T-cell (primary cell): ENCODE measurements at places on chromosomes 1 and 21.

GRCh38 chr1:104238991-104239390 is 489.3 kb downstream of the AMY1C start:
- DNase-seq = no peak
- no peaks in the 10 kb centered on the region for H3K36me3 ChIP-seq
- no peak overlapping the region for H3K27ac ChIP-seq
- no peaks in the 10 kb centered on the region for H3K4me1 ChIP-seq

DNA sequence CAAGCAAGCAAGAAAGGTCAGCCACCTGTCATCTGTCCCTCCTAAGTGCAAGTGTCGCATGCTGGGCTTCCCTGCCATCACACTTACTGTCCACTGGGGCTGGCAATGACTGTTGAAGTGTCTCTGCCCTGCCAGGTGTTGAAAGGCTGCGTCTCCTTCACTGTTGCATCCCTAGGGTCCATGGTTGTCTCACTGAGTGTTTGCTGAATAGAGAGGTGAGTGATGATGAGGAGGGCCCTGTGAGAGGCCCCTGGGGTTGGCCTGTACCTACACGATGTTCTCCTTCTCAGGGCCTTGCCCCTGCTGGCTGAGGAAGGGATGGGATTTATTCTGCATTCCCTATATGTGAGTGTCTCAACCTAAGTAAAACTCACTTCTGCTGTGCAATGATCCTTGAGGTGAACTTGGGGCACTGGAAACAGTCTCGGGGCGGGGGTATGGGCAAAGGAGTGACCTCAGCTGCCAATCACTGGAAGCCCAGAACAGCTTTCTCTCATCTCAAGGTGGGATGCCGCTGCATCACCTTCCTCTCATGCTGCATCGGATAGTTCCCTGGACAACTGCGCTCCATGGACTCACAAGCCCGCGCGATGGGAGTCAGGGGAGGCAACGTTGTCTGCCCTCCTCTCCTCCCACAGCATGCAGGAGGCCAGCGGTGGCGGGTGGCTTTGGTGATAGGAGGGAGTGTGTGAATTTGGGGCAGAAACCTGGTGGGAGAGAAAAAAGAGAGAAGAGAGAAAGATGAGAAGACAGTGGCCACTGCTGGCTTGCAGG is 35.8 kb upstream of the SOX13 start:
- H3K4me1 ChIP-seq = no peaks in the 10 kb centered on the region
- H3K27ac ChIP-seq = no peak overlapping the region
- no peak overlapping the region for H3K4me3 ChIP-seq

DNA sequence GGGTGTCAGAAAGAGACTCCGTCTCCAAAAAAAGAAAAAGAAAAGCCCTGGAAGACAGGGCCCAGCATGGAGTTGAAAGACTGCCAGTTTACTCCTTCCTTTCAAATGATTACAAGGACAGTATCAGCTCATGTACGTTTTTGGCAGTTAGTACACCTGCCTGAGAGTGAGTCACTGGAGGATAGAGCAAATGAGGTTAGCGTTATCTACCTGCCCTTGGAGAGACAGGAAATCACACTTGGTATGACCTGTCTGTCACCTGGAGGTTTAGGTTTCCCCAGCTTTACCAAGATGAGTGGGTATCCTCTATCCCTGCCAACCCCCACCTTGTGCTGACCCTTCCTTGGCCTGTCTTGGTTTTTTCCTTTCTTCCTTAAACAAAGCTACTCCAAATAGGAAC is 96.8 kb upstream of the BMP8A start:
- no peak for DNase-seq
- no peaks in the 10 kb centered on the region for H3K36me3 ChIP-seq
- H3K27ac ChIP-seq = no peak overlapping the region
- H3K4me3 ChIP-seq = no peak overlapping the region

DNA sequence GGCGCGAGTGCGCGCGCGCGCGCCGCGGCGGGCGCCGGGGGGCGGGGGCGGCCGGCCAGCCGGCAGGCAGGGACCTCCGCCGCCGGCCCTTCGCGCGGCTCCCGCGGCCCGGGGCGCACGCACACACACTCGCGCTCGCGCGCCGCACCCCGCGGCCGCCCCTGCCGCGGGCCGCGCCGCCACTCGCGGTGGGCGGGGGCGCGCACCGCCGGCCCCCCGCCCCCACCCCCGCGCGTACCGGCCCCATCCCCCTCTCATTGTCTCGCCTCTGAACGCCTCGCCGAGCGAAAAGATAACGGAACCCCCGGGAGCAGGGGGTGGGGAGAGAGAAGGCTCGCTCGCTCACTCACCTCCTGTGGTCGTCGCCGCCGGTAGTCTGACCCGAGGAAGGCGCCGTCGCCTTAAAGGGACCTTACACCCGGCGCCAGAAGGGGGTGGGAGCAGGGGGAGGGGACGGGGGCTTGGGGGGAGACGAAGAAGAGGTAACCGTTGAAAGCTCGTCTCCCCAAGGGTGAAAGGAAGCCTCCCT is 428 bp downstream of the POGZ start:
- peak overlapping the region; percentile 88 for H3K27ac ChIP-seq
- no peaks in the 10 kb centered on the region for H3K36me3 ChIP-seq
- H3K27me3 ChIP-seq = peaks cover 4% of the 10 kb centered on the region
- peak; percentile 53 for DNase-seq
- peaks cover 5% of the 10 kb centered on the region for H3K4me1 ChIP-seq

- H3K4me3 ChIP-seq = no peak overlapping the region
- H3K36me3 ChIP-seq = no peaks in the 10 kb centered on the region
- no peak for DNase-seq
- no peaks in the 10 kb centered on the region for H3K4me1 ChIP-seq
- H3K27me3 ChIP-seq = no peaks in the 10 kb centered on the region
These were observed 74.3 kb upstream of the CAPZB start for GRCh38 chr1:19559641-19560040.
